Mammary epithelial cell (primary cell): ENCODE measurements at places on chromosomes 6 and 20. TPM values are rescaled to one million over a fixed set of nuclear protein-coding genes. Genes with fewer than 3 reads are reported as not detected.
A peak's percentile ranks its signal among the peaks of the same experiment; 100 is the strongest.

- no peak for DNase-seq
These were observed 10.7 kb downstream of the BHLHE23 start for GRCh38 chr20:62995898-62996595.

The CPNE5 gene
- polyA plus RNA-seq, result 0.10 TPM

The PAX1 gene
- polyA plus RNA-seq, result not detected

The OR2J3 gene
- polyA plus RNA-seq, result not detected

GRCh38 chr20:45090481-45090880 is 10.4 kb downstream of the KCNS1 start:
- no peak for DNase-seq

The CMTR1 gene
- 14.3 TPM for polyA plus RNA-seq

- no peak for DNase-seq
These were observed 54.7 kb upstream of the LYRM2 start for GRCh38 chr6:89693207-89693606.

DNA sequence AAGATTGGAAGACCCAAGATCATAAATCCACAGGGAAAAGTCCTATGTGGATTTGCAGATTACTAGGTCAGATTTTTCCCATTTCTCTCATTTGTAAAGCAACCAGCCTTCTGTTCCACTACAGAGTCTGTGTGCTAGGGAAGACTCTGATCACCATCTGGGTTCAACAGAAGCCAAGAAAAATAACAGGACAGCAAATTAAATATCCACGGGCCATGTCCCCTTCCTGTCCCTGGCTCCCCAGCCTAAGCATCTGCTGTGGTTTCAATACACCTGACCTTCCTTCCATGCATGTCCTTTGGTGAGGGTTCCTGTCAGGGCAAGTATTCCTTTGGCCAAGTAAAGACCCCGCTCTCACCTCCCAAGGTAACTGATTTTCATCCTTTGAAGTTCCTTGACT is 558.8 kb downstream of the KIF16B start:
- no peak for DNase-seq

- DNase-seq, result no peak
These were observed 11.1 kb upstream of the TRIM38 start for GRCh38 chr6:25951296-25952032.

The NOTCH4 gene
- polyA plus RNA-seq, result 0.42 TPM

GRCh38 chr6:11459079-11459610 is 78.4 kb upstream of the TMEM170B start:
- DNase-seq, result no peak

The STMN3 gene
- polyA plus RNA-seq, result 15.2 TPM

The EYA2 gene
- 0.03 TPM for polyA plus RNA-seq

The TMC2 gene
- not detected for polyA plus RNA-seq

DNA sequence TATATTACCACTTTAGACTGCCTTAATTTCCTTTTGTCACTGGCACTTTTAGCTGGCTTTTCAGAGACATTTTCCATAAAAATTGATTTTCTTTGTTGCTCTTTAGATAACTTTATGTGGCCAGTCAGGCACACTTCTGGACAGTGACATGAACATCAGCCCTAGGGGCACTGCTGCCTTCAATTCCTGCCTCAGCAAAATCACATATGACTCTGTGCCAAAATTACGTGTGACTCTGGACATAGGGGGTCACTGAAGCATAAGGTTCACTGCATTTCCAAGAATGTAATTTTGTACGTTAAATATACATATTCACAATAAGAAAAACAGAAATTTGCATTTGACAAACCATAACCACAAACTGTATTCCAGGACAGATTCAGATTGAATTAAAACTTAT is 66.5 kb downstream of the ESF1 start:
- no peak for DNase-seq

GRCh38 chr6:53647462-53648094 is 18.0 kb downstream of the KLHL31 start:
- DNase-seq, result peak; percentile 50

GRCh38 chr6:99186417-99186816 is 163.1 kb downstream of the FAXC start:
- DNase-seq, result no peak

The RIPOR3 gene
- polyA plus RNA-seq, result not detected

The CST4 gene
- polyA plus RNA-seq, result not detected

- no peak for DNase-seq
These were observed 75.8 kb downstream of the TMEM170B start for GRCh38 chr6:11613336-11613735.

The CST1 gene
- polyA plus RNA-seq, result not detected

DNA sequence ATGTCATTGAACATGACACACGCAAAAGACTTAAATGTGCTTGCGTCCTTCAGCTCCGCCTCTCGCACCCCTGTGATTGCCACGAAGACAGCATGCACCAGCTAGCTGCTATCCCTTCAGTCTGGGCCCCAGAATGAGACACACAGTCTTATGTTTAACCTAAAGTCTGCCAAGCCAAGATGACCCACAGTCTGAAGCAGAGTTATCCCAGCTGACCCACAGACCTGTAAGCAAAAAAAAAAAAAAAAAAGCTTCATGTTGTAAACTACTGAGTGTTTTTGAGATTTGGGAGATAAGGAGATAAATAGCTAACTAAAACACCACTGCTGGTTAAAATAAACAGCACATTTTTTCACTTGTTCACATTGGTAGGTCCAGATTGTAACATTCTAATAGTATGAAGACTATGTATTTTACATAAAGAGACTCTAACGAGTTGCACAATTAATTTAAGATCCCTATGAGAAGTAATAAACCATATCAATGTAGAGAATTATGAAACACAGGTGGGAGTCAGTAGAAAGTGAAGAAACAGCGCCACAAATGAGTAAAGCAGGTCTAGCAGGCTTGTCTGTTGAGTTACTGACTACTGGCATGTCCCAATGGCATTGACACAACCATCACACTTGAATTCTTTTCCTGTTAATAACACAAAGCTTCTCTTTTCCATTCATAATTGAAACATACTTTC is 47.4 kb upstream of the CCDC28A start:
- peak; percentile 28 for DNase-seq

GRCh38 chr6:106300944-106301343 is 24.6 kb downstream of the ATG5 start:
- peak; percentile 42 for DNase-seq

- no peak for DNase-seq
These were observed 1.1 kb downstream of the CDC25B start for GRCh38 chr20:3797226-3797545.

DNA sequence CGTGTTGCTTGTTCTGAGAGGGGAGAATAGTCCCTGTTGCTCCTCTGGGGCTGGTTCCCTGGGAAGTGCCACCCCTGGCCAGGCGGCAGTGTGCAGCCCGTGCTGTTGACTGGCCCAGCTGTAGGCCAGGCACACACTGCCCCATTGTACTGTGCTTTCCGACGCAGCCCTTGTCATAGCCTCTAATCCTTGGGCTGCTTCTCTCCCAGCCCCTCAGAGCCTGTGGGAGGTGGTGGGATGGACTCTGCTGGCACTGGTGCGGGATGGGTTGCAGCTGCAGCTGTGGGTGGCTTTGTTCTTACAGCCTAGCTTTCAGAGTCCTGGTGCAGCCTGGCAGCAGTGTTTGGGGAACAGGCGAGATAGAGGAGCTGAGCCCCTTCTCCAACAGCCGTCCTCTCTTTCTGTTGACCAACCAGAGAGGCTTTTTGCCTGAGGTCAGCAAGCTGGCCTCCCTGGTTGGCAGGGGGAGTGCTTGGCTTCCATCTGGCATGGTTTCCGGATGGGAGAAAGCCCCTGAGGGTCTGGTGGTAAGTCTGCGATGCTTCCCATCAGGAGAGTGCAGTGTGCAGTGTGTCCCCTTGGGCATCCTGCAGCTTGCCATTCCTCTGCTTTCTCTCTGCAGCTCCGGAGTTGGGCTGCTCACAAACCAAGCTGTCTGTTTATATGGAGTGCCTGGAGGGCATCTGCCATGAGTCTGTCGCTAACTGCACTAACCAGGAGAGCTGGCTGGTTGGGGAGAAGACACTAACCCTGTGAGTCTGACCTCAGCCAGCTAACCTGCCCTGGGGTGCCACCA is 12.1 kb downstream of the TJAP1 start:
- no peak for DNase-seq

DNA sequence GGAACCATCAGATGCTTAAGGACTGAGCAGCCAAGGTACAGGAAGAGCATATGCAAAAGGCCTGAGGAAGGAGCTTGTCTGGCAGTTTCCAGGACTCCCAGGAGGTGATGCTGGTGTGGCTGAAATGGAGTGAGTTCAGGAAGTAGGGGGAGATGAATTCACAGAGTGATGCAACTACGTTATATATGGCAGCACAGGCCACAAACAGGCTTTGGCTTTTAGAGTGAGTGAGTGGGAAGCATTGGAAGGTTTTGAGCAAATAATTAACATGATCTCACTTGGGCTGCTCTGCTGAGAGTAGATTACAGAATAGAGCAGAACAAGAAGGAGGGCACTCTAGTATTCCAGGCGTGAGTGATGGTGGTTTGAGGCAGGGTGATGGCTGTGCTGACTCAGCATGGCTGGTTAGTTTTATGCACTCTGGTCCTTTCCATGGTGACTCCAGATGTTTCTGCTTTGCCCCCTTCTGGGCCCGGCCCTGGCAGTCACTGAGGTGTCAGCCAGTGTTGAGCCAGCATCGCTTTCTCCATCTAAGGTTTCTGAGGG is 6.5 kb downstream of the BTN2A2 start:
- DNase-seq, result no peak

GRCh38 chr6:106782536-106783285 is 153.3 kb downstream of the QRSL1 start:
- DNase-seq, result no peak
